ENCODE measurements at places on chromosomes 4 and X.

DNA sequence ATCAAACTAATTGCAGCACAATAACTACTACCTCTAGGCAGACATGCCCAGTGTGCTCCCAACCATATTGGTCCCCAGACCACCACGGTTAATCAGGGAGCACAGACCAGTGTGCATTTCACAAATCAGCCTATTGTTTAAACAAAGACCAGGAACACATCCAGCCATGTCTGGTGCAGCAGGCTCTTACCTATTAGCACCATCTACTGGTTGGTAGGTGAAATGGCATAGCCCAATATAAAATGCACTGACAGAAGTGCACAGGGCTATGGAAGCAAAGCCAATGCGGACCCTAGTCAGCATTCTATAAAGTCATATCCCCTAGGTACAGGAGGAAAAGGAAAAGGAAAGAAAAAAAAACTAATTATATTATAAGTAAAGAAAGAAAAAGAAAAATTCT lies 15.5 kb upstream of the CYLC1 start:
- DNase-seq, result no peak

GRCh38 chr4:149999485-150000074 lies 78.7 kb upstream of the DCLK2 start:
- DNase-seq, result no peak

GRCh38 chrX:137031039-137031438 lies 2.8 kb downstream of the GPR101 start:
- DNase-seq, result no peak

DNA sequence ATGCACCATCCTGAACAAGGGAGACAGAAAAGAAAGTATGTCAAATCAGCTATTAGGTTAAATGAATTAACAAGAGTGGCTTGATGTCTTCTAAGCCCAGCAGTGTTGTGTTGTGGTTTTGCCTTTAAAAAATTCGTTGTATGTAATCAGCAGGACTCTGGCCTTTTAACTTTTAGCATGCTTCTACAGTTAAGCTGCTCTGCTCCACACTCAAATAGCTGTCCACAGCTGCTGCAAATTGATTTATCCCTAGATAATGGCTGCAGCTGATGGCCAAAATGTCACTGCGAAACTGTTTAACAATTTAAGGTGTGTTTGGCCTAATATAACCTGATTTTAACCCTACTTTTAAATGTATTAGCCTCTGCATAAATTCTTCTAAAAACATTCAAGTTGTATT lies 85.8 kb downstream of the CXXC4 start:
- DNase-seq, result no peak

GRCh38 chrX:66023385-66024091 lies 16.3 kb downstream of the VSIG4 start:
- DNase-seq, result no peak

DNA sequence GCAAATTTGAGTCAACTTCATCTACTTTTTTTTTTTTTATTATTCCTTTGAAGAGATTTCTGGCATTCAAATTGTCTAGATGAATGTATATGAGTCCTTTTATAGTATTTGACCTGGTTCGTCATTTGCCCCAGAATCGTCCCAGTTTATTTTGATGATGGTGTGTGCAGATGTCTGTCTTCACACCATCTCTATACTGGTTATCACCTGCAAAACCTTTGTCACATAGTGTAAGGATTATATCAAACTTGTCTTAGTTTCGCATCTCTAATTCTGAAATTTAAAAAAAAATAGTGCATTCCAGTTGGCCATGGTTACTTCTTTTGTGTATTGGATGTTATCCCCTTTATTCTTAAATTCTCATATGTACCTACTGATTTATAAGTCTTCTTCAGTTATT lies 70.5 kb upstream of the CD99 start:
- DNase-seq, result no peak

DNA sequence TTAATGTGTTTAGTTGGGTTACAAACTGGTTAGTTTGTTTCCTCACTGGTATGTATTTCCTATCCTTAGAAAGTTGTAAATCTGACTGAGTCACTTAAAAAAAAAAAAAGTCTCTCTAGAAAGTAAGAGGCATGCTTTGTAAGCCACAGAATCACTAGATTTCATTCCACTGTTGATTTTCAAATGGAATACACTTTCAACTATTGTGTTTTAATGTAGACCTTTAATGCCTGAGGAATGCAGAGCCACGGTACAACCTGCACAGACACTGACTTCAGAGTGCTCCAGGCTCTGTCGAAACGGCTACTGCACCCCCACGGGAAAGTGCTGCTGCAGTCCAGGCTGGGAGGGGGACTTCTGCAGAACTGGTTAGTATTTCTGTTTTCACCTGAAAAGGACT lies 88.6 kb downstream of the HHIP start:
- DNase-seq, result no peak

- DNase-seq, result no peak
These were observed 18.4 kb upstream of the ZNF41 start for GRCh38 chrX:47501226-47502074.

DNA sequence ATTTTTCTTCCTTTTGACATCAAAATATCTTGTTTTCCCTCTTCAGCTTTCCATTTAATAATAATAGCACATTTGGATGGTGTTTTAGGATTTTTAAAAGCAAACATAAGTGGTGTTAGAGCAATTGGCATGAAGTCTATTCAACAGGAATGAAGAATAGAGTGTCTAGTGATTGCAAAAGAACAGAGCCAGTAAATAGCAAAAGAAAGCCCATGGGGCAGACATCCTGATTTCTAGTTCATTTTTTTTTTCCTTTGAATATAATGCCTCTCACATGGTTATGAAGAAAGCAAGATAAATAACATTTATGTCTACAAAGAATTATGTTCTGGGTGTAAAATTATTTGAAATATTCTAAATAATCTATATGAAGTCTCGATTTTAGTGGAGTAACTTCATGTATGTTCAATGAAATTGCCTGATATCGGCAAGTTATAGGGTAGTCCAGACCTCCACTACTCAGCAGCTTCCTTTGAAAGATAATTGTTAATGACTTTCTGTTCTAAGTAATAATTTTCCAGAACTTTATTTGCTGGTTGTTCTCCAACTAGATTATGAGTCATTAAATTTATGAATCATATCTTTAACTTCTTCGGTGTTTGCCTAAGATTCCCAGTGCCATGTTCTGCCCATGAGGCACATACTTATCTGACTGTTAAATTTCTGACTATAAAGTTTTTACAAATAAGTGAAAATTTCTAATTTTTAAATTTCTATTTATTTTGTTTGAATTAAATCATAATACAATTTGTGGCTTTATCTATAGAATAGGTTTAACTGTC lies 587.9 kb downstream of the TLL1 start:
- DNase-seq, result no peak

DNA sequence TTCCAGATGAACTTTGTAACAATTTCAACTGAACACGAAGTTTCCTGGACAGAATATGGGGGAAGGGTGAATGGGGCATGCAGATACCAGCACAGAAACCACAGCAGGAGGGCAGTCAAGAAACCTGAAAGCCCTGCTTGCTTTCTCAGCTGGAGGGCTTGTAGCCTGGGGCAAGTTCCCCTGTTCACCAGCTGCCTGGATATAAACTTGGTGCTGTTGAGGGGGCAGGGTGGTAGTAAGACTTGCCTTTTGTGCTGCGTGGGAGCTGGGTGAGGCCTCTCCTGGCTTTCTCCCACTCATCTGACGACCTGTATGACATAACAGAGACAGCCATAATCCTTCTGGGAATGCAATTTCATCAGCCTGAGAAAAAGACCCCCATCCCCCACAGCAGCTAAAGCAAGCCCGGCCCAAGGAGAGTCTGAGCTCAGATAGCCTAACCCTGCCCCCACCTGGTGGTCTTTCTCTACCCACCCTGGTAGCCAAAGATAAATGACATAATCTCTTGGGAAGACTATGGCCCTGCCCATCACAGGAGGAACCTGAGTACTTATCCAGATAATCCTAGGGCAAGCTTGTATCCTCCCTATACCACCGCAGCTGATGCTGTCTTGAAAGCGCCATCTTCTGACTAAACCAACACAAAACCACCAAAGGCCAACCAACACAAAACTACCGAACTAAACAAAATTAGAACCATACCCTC lies 234.3 kb downstream of the LAS1L start:
- no peak for DNase-seq

DNA sequence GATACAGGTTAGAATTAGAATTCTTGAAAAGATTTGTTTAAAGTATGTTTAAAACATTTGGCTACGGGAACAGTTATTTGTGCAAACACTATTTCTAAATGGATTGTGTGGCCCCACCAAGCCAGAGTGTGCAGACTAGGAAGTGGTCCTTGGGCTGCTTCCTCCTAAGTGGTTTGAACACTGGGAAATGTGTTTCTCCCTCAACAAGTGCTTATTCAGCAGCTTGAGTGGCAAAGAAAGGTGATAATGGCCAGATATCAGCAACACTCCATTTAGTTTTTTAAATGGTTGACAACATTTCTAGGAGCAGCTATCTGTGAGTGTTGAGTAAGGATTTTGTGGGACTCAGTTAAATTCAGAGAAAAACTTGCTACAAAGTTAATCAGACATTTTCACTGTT lies 141.4 kb upstream of the LNX1 start:
- no peak for DNase-seq

DNA sequence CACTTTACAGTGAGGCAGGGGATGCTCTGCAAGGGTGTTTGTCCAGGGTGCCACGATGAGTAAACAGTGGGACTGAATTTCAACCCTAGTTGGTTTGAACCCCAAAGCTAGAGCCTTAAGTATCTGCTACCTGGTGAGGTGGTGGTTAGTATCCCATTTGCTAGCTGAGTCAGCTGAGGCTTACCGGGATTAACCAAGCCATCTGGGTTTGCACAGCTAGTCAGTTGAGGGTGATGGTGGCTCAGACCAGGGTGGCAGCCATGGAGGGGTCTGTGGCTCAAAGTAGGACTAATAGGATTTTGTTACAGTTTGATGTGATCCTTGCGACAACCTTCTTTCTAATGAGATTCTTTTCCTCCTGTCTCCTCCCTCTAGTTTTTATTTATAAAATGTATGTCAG lies 1.9 kb downstream of the EVC start:
- DNase-seq, result no peak

- no peak for DNase-seq
These were observed 161.1 kb downstream of the RBM46 start for GRCh38 chr4:154942176-154942575.

GRCh38 chr4:48651914-48652313 lies 128.2 kb downstream of the FRYL start:
- no peak for DNase-seq

DNA sequence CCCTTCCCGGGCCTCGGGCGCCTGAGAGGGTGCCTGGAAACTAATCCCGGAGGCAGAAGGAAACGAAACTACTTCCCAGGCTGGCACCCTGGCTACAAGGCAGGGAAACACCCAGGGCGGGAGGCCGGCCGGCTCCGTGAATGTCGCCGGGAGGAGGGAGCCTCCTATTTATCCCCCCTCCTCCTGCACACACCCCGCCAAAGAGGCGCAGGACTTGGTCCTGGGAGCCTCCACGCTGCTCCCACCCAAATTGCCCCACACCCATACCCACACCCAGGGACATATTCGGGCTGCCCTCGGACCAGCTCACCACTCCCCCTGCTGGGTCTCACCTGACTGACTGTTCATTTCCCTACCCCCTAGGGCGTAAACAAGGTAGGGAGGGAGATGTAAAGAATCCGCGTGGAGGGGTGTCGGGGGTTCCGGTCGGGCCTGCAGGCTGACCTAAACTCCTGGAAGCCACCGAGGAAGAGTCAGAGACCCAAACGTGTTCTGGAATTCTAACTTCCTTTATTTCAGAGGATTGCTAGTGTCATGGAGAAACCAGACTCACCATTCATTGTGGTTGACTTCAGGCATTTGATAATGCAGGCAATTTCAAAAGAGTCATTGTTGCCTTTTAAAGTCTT lies at the start of gene BTC:
Gene BTC, minus strand, starts transcription at position 142 of the 629 bp plus-strand sequence. CDS start 198 bp downstream, outside the sequence.
- DNase-seq, result no peak

- no peak for DNase-seq
These were observed 269.2 kb downstream of the HNRNPD start for GRCh38 chr4:82104578-82104977.

DNA sequence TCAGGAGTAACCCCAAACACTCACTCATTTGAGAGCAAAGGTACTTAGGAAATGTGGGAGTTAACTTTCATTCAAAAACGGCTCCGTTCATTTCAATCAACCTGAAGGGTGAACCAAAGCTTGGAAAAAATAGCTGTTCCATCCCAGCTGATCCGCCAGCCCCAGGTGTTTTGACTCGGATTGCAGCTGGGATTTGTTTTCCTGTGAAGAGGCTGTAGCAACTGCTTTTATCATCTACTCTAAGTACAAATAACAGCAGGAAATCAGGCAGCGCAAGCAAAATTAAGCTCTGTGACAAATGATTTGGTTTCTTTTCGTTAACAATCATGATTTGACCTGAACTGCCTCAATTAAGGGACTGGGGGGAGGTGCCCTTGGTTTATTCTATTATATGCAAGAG lies 154.7 kb downstream of the BEND2 start:
- no peak for DNase-seq

DNA sequence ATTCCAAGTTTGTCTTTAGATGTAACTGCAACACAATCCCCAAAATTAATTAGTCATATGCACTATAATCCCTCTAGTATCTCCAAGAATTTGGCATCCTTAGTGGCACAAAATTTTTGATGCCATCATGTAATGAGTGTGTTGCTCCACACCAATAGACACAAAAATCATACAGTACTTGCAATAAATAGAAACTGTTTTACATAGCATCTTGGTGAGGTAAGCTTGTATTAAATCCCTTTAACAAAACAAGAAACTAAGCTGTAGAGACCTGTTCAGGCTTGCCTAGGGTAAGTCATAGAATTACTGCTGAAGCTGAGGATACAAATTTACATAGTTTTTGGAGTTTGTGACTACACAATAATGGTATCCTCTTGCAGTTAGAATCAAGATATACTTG lies 64.5 kb upstream of the PRSS12 start:
- DNase-seq, result no peak

GRCh38 chrX:154349979-154350378 lies 24.5 kb downstream of the FLNA start:
- no peak for DNase-seq

DNA sequence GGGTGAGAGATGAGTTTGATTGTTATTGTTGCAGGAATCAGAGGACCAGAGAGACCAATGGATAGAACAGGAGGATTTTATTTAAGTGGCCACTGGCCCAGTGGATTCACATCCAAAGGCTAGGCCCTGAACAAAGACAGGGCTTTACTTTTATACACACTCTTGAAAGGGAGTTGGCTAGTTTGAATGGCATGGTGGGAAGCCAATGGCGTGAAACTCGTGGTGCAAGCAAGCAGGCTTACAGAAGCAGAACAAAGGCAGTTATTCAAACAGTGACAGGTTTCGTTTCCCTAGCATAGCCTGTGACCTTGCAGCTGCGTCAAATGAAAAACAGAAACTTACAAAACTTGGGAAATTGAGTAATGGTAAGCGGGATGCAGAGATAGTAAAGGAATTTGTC lies 110.2 kb upstream of the PRDX4 start:
- no peak for DNase-seq

- DNase-seq, result no peak
These were observed 626 bp downstream of the YTHDC1 start for GRCh38 chr4:68349279-68349648.
